ENCODE measurements at places on chromosomes 3 and 15.

- no peak for DNase-seq
Observed at GRCh38 chr3:25125201-25125600, 302.9 kb upstream of the RARB start.

DNA sequence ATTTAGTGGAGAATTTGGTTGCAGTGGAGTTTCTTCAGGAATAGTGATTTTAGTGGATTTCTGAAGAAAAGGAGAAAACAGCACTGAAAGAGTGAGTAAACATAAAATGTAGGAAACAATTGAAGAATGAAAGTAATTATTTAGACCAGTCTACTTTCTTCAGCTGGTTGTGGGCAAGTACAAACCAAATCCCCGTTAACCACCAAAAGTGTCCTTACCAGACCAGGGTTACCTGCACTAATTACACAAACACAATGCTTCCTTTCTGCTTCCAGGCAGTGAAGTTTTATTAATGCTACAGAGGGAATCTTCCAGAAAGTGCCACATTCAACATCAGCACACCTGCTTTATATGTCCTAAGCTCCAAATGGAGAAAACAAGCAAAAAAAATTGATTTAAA lies 248.0 kb upstream of the TBC1D5 start:
- DNase-seq, result no peak

- DNase-seq, result no peak
Observed at GRCh38 chr15:61480863-61481262, 251.8 kb upstream of the RORA start.

- DNase-seq, result no peak
Observed at GRCh38 chr3:9725775-9726515, 5.6 kb upstream of the BRPF1 start.

- DNase-seq, result no peak
Observed at GRCh38 chr15:48582452-48583247, 62.9 kb downstream of the FBN1 start.

All from HS-5 (cell line).